T-helper 17 cell (primary cell): ENCODE measurements at places on chromosomes 5 and 9.

- DNase-seq = no peak
Measured at GRCh38 chr9:110742741-110743371, 74.3 kb downstream of the MUSK start.

DNA sequence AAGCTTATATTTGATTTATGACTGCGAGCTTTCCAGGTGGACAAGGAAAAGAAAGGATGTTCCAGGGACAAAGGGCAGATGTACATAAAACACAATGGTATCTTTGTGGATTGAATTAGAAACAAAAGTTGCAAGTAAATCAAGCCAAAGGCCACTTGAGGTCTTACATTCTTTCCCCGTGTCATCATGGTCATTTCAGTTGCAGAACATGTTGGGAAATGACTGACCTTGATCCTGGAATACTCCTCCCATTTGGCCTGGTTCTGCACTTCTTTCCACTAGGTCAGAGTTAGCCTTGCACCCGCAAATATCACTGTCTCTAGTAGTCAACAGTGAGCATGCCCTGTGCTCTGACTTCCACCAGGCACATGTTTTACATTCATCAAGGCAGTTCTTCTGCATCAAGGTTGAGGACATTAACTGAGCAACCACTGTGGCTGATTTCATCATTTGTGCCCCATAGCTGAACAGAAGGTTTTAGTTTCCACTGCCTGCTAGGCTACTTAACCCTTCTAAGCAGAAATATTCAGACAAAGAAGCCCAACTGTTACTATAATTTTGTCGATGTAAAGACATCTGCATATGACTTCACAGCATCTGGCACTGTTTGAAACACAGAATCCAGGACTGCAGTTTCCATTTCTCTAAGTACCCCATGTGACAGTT is 1161.7 kb upstream of the DMAC1 start:
- no peak for DNase-seq

- no peak for DNase-seq
Measured at GRCh38 chr5:167721926-167722440, 569.5 kb upstream of the WWC1 start.

- no peak for DNase-seq
Measured at GRCh38 chr5:29077451-29077850, 2039.1 kb upstream of the CDH9 start.

- DNase-seq = no peak
Measured at GRCh38 chr5:151153766-151154272, 3.8 kb downstream of the ANXA6 start.

GRCh38 chr5:127536687-127537086 is 19.2 kb downstream of the PRRC1 start:
- no peak for DNase-seq

GRCh38 chr5:54360925-54361662 is 50.7 kb upstream of the ARL15 start:
- no peak for DNase-seq

GRCh38 chr9:37909326-37909725 is 5.4 kb upstream of the SLC25A51 start:
- no peak for DNase-seq

DNA sequence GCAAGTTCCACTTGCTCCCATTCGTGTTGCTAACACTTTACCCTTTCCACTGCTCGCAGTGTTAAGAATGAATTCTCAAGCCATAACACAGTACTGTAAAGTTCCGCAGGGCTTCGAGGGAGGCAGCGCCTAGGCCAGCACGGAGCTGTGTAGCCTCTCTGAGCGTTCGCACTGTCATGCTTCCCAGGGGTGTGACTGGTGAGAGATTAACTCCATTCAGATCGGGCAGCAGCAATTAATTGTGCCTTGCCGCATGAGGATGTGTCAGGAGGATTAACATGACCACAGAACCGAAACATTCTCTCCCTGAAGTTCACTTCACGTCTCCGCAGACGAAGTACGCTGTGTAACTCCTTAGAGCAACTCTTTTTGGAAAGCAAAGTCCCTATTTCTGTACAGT is 23.2 kb downstream of the ZBTB34 start:
- DNase-seq = no peak

DNA sequence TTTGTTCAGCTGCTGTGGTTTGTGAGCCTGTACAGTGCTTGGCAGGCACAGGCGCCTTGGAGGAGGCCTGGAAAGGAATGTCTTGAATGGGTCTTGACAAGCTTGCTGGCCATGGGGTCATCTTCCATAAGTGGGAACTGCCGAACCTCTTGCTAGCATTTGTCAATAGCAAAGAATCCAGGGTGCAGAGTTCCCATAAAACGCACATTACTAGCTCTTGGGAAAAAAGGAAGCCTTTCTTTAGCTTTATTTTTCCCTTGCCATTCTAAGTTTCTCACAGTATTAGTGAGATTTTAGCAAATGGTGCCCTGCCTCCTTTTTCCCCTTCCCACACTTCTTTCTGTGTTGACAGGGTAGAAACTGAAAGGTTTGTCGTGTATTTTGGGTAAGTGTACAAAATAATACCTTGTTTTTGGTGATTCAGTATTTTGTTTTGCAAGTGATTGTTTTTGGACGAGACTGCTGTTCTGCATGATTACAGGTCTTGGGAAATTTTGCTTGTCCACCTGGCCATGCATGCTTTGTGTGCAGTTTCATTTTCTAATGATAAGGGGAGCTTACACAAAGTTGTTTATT is 82.0 kb downstream of the ADGRV1 start:
- DNase-seq = no peak

GRCh38 chr9:37903647-37904444 is at the start of gene SLC25A51:
Gene SLC25A51, minus strand, starts transcription at chr9:37904127. Its CDS starts 15,577 bp downstream, at chr9:37888550.
- peak; percentile 92 for DNase-seq

DNA sequence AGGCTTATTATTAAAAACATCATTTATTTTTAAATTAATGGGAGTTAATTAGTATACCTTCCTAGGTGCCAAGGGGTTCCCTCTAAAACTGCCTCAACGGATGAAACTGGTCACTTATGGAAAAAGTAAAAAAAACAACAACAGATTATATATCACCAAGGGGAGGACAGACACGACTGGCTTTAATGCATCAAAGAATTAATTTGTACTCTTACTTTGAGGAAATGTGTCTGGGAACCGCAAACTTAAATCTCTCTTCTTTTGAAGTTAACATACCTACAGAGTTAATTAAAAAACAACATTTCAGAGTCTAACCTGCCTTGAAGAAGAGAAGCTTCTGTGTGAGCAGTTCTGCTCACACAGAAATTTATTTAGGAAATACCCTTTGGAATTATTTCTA is 354.6 kb downstream of the LRRC70 start:
- no peak for DNase-seq

GRCh38 chr9:109441296-109441695 is 56.8 kb downstream of the PTPN3 start:
- no peak for DNase-seq

DNA sequence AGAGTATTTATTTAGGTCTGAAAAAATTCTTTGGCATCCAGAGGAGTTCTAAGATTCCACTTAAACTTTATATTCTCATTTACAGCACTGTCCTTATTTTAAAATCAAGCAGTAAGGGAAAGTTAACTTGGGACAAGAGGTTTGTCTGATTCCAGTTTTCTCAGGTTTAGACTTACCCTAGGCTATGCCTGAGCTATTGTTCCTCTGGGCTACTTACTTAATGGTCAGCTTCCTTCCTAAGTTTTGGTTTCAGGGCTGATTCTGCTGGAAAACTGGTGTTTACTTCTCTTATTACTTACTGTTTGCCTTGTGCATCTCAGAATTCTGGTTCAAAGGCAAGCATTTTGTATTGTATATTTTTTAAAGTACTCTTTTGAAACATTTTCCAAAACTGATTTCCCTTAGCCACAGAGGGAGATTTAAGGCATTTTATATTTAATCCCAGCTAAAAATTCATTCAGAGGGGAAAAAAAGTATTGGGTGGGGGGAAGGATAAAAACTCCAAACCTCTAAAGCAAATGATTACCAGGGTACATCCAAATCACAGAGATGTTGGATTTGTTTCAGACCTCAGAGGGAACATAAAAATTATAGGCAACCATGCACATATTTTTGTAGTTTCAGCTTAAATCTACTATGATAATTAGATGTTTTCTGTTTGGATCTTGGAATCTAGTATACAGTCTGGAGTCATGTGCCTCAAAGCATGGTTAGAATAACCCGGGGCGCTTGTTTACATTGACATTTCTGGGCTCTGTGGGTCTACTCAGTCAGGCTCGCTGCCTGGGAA is 290.0 kb downstream of the ARHGAP26 start:
- no peak for DNase-seq

DNA sequence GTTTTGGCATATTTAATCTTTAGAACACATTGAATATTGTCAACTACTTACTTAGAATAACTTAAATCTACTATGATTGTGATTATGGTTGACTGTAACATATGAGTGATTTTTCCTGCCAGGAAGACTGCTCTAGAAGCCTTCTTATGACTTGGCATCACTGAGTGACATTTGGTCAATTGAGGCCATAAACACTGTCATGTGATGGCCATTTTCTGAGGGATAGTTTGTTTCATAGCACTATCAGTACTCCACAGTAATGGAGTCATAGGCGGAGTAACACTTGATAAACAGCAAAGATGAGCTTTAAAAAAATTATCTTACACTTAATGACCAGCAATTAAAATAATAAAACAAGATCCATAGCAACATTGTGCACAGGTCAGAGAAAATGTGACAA is 31.0 kb downstream of the C9orf40 start:
- no peak for DNase-seq

DNA sequence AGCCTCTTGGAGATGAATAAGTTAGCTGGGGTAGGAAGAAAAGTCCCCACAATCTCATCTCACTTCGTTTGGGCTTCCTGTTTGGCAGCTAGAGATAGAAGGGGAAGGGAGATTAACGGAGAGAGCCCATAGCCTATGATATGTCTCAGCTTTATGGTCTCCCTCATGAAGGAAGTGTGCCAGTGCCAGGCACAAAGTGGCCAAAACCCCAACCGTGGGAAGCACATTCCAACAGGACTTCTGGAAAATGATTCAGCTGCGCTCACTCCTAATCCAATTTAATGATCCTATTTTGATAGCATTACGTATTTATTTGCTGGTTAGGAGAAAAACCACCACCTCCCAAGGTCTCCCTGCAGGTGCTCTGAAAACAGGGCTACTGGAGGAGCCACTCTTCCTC is 303.1 kb upstream of the CLINT1 start:
- DNase-seq = no peak

GRCh38 chr9:70256123-70256551 is 2.6 kb upstream of the SMC5 start:
- no peak for DNase-seq

DNA sequence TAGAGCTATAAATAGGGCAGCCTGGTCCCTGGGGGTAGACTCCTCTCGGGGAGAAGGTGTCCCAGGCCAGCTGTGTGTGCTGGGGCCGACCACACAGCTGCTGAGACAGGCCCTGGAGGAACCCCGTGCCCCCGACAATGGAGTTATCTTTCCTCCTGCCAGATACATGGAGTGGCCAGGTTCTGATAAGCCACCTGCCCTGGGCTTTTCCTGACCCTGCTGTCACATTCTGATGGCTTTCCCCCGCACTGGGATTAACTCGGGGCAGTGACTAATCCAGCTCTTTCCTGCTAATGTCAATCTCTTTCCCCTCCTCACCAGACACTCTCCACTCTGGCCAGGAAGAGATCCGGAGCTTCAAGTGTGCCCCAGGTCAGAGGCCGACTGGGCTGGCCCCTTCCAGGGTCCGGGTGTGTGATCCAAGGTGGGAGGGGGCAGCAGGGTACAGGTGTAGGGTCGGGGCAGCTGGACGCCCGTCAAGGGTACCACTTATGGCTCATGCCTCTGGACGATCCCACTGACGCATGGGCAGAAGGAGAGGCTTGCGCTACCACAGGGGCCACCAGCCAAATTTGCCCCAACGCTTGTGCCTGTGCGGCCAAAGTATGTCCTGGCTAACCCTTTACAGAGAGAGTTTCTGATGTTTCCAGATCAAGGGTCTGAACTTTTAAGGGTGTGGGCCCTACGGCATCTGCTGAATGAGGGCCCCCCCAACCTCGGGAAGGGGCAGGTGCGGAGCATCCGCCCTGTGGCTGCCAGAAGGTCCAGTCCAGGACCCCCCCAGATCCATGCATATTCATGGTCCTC is 20.6 kb upstream of the COL5A1 start:
- DNase-seq = no peak

GRCh38 chr9:76103531-76104315 is 213.2 kb downstream of the PCSK5 start:
- no peak for DNase-seq

DNA sequence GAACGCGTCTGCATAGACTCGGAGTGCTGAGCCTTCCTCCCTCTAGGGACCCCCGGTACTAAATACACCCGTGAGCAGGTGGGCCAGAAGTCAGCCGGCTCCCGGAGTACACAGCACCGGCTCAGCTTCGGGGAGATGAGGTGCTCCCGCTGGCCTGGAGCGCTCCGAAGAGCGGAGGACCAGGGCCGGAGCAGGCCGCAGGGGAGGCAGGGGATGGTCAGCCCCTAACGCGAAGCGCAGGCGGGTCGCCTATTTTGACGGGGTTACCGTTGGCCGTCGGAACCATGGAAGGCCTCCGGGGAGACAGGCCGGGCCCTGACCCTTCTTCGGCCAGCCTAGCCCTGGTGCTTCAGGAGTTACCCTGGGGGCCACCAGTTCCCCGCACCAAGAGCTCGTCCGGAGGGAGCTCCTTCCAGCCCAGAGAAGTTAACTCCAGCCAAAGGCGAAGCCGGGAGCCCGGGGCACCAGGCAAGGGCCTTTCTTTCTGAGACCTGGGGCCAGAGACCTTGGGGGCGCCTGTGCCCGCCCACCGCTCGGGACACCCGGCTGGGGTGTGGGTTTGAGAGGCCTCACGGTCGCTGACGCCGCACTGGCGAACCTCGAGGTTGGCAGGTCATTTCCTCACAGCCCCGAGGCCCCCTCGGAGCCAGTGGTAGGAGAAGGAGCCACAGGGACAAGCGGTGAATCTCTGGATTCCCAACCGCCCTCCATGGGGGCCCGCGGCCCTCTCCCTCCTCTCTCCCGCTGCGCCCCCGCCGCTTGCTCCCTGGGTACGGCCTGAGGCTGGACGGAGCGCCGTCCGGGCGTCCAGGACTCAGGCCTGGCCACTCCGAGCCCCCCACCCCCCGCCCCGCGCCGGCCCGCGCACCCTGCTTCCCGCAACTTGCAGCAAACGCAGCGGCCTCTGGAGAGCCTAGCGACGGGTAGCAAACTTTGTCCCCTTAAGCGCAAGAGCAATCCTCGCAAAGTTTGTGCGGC is 3.4 kb upstream of the IRX4 start:
- DNase-seq = no peak

- DNase-seq = no peak
Measured at GRCh38 chr5:95241635-95242034, 43.3 kb downstream of the MCTP1 start.

GRCh38 chr9:92808726-92809451 is 44.3 kb upstream of the BICD2 start:
- peak; percentile 21 for DNase-seq

GRCh38 chr9:91502913-91503672 is 79.5 kb upstream of the NFIL3 start:
- DNase-seq = no peak

GRCh38 chr9:11097020-11097419 is 484.2 kb upstream of the PTPRD start:
- DNase-seq = no peak

GRCh38 chr9:135963938-135964337 is 2.8 kb upstream of the UBAC1 start:
- no peak for DNase-seq

DNA sequence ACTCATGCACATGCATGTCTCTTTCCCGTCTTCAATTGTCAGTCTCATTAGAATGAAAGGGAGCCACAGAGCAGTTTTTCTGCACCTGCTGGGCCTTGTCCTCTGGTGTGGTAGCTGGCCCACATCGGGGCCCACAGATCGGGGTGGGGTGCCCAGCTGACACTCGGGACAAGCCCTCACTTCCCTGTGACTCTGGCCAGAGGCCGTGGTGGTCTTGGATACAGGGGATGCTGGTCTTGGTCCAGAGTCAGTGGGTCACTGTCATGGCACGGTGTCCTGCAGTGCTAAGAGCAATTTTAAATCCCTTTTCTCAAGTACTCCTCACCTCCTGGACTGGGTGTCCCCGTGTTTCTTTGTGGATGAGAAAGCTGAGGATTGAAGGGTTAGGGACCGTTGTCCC is 193.2 kb downstream of the CACNA1B start:
- DNase-seq = no peak
